Naive thymus-derived CD4-positive, alpha-beta T cell (primary cell): ENCODE measurements at places on chromosomes 5 and 9. TPM values are rescaled to one million over a fixed set of nuclear protein-coding genes. Genes with fewer than 3 reads are reported as not detected.

The DRD1 gene
- total RNA-seq: not detected

The C1QTNF2 gene
- not detected for total RNA-seq

The CATSPER3 gene
- 0.69 TPM for total RNA-seq

The PCDHA4 gene
- not detected for total RNA-seq

The SLC45A2 gene
- total RNA-seq: 0.17 TPM in 1 of 2 replicates, not detected in the other

The ST8SIA4 gene
- total RNA-seq: 21.9 TPM

The IRX2 gene
- not detected for total RNA-seq

The PCDHGA11 gene
- 0.08 and 0.29 TPM in 2 replicates for total RNA-seq

The TLR4 gene
- 1.0 TPM for total RNA-seq

The ZSWIM6 gene
- total RNA-seq: 11.5 TPM

The INSL6 gene
- total RNA-seq: not detected in 2 replicates

- DNase-seq: no peak
Observed at GRCh38 chr5:117680426-117680825, 1105.8 kb upstream of the SEMA6A start.

DNA sequence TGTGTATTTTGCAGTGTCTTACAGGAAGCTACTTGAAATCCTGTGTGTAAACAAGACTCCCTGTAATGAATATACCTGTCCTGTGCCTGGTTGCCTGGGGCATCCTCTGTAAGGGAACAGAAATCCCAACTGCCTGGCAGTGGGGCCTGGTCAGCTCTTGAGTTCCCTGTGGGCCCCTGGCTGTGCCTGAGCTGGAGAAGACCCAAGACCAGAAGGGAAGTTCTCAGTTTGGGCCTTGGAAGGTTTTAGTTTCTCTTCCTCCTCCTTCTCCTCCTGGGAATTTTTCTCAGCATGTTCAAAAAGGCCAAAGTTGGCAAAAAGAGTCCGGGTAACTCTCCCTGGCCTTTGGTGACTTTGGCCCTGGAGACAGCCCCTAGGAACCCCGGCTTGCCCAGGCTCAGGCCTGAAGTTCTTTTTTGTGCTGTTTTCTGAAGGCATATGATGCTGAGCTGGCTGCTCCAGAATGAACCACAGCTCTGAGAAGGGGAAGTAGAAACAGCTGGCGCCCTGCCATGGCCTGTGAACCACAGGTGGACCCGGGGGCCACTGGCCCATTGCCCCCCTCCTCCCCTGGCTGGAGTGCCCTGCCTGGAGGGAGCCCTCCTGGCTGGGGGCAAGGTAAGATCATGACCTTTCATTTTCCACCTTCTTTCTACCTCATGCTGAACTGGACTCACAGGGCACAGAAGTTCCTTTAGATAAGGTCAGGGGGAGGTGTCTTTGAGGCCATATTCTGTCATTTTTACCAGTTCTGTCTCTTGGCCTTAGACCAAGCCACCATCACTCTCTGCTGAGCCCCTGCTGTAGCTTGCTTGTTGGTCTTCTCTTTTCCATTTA lies 5.8 kb downstream of the TMEM268 start:
- DNase-seq: peak; percentile 32

DNA sequence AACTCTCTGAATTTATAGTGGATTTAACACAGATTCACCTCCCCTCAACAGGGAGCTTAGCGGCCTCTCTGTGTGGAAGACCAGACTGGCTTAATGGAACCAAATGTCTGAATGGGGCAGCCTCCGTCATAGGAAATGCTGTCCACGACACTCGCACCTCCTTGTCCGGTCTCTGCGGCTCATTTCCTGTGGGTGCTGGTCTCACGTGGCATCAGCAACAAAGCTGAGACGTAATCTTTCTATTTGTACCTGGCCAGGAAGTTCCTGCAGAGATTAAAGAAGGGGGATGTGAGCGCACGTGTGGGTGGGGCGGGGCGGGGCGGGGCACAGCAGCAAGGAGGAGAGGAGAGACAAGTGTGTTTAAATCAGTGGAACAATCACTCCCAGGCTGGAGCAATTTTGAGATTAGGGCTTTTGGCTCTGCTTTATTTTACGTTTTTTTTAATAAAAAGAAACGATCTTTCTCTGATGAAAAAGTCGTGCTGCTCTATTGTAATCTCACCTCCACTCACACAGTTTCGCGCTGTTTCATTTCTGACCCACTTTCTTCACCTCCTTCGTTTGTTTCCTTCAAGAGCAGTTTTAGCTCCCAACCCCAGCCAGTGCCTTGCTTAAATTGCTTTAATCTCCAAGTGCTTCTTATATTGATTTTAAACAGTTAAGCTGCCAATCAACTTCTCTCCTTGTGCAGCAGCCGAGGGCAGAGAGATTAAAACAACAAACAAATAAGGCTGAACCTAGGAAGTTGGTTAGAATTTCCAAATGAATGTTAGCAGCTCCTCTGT lies 132.2 kb upstream of the ASTN2 start:
- DNase-seq: no peak

GRCh38 chr5:150404121-150404520 lies 8.6 kb downstream of the CD74 start:
- DNase-seq: no peak

DNA sequence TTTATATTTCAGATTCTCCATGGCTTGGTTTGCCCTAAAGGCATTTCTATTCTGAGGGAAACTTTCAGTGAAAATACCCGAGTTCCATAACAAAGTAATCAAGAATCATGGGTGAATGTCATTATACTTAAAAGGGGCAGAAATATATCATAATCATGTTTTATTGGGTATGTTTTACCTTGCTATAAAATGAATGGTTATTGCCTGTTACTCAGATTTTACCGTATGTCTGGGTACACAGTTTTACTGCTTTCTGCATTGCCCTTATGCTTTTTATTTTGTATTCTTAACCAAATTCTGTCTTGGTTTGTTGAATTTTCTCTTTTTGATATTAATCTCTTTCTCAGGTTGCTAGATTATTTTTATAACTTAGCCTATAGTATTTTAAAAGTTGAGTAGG lies 2.5 kb downstream of the GPR151 start:
- no peak for DNase-seq

DNA sequence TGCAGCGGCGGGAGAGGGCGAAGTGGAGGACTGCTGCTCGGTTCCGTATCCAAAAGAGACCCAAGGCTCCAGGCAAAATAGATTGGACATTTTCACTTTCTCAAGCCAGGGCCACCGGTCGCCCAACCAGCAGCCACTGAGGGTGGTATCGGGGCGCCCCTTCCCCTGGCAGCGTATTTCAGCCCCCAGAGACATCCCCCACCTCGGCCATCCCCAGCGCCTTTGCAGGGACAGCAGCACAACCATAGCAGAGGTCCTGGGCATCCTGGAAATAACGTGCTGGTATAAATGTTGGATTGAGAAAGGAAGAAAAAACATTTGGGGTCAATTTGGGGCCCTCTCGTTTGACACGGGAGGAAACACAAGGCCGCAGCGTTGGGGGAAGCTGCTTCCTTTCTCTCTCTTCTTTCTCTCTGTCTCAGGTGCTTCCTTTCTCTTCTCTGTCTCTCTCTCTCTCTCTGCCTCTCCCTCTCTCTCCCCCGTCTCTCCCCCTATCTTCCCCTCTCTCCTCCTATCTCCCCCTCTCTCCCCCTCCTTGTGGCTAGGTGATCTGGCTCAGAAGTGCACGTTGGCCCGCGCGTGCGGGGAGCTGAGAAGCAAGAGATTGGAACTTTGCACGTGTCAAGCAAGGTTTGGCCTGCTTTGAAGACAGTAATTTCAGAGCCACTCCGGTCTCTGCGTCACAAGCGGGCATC lies 624 bp upstream of the RETREG1 start:
- DNase-seq: peak; percentile 90

- no peak for DNase-seq
Observed at GRCh38 chr5:139961435-139962157, 81.5 kb downstream of the NRG2 start.

DNA sequence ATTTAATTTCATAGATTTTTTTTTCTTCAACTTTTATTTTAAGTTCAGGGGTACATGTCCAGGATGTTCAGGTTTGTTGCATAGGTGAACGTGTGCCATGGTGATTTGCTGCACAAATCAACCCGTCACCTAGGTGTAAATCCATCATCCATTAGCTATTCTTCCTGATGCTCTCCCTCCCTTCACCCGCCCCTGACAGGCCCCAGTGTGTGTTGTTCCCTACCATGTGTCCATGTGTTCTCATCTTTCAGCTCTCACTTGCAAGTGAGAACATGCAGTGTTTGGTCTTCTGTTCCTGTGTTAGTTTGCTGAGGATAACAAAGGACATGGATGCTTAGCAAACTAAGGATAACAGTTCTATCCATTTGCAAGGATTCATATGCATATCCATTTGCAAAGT lies 209.1 kb upstream of the ADCY2 start:
- DNase-seq: no peak

DNA sequence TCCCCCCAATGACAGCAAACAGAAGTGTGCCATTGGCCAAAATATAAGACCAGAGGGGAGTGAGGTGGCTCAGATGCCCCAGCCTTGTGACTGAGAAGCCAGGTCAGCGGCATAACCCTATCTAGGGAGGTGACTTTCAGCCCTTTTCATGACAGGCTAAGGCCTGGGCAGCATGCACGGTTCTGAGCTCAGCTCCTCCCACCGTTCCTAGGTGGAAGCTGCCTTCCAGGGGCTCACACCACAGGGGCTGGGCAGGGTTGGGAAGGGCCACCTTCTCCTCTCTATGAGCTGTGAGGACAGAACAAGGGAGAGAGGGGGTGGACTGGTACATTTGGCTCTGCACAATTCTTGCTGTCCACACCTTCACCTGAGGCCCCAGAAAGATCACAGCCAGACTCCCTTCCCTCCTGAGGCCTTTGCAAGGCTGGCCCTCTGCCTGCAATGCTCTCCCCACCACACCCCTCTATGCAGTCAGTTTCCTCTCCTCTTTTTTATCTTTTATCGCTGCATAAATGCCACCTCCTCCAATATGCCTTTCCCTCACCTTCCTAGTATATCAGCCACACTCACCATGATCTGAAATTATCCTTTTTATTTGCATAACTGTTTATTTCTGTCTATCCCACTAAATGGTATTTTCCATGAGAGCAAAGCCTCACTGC lies 5.1 kb upstream of the EGR1 start:
- DNase-seq: no peak

DNA sequence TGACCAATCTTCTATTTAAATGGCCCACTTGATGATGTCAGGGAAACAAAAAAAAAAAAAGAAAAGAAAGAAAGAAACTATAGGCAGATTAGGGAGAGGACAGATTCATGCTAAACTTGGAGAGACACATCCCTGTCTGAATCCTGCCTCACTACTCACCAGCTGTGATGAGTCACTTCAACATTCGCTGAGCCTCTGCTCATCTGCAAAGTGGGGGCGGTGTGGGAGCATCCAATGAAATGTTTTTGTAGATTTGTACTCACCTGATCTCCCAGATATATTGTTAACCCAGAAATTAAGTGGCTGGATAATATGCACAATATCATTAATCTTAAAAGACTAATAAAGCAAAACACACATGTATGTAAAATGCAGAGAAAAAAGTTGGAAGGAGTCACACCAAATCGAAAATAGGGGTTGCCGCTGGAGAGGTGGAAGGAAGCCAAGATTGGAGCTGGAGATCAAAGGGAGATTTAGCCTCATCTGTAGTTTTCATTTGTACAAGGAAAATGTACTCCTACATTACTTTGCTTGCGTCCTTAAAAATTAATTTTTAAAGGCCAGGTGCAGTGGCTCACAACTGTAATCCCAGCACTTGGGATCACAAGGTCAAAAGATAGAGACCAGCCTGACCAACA lies 17.0 kb upstream of the ERGIC1 start:
- no peak for DNase-seq

DNA sequence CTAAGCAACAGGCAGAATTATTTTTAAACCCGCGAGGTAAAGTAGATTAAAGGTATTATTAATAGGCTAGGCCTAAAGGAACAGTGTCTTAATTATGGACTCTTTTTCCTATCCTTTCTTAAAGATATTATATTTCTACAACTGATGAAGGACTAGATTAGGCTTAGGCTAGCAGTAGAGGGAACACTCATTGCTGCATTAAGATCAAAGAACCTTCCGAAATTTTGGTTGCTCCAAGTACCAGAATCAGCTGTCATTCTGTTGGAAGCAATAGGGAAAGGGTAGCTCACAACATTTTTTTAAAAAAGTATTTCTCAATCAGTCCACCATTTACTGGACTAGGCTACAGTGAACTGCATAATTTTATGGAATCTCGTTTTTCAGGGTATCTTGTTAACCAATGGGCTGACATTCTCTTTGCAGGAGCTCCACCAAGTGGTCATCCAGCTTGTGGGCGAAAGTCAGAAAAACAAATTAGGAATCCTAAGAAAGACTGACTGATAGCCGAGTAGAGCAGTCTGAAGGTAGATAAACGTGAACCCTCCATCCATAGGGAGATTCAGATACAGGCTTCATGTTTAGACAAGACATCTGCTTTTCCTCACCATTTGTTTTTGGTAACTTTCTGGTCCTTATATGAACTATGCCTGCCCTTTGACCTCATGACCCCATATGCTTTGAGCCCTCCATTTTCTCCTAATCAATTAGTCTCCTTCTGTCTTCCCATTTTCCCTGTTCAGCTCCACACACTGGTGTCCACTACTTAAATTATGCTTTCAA lies 103.6 kb upstream of the CHD1 start:
- DNase-seq: no peak

GRCh38 chr9:121273064-121273775 lies 5.3 kb downstream of the GSN start:
- no peak for DNase-seq

GRCh38 chr9:114026335-114026734 lies 51.8 kb downstream of the AMBP start:
- no peak for DNase-seq

- no peak for DNase-seq
Observed at GRCh38 chr5:54959673-54960418, 25.5 kb downstream of the ESM1 start.

DNA sequence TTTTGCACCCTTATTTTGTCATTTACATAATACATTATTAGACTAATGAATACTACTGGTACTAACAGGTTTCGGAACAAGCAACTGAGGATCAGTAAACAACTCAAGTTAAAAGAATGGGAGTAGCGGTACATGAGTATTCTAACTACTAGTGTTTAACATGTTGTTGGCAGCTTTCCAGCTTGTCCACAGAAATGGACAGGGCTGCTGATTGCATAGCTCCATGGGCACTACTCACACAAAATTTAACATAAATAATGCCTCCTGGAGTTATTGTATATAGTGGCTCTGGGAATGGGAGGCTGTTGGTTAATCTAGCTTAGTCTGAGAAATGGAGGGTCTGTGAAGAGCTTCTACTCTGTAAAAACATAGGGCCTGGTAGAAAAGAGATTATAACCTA lies 6.7 kb downstream of the NCBP1 start:
- DNase-seq: no peak

GRCh38 chr9:69871118-69871834 lies 50.7 kb downstream of the CFAP95 start:
- DNase-seq: no peak

DNA sequence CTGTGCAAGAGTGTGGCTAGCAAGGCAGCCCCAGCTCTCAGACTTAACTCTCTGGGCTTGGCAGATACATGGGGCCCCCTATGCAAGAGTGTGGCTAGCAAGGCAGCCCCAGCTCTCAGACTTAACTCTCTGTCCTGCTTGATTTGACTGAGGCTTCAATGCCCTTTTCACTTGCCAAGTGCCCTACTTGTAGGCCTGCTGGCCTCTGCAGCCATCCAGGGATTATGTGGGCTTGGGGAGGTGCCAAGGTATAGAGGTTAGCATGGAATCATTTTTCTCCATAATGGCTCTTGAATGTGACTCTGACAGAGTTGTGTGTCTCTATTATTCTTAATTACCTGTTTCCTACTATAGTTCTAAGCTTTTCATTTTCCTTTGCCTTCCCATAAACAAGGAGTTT lies 115.5 kb upstream of the RUSC2 start:
- no peak for DNase-seq

- DNase-seq: no peak
Observed at GRCh38 chr9:69364510-69365150, 39.6 kb downstream of the ENTREP1 start.
